ENCODE measurements at places on chromosomes 12 and 14. TPM values are rescaled to one million over a fixed set of nuclear protein-coding genes. Genes with fewer than 3 reads are reported as not detected.

FLRT2 gene
- not detected for total RNA-seq

CRIP1 gene
- total RNA-seq: 451 TPM

CFAP54 gene
- total RNA-seq: 1.3 TPM

MYH6 gene
- total RNA-seq: not detected

GRCh38 chr12:119006746-119007145 lies 25.4 kb downstream of the SRRM4 start:
- DNase-seq: no peak

GRCh38 chr12:54216797-54217661 lies 28.2 kb upstream of the SMUG1 start:
- DNase-seq: peak; percentile 73

CAPZA3 gene
- total RNA-seq: not detected

- no peak for DNase-seq
Measured at GRCh38 chr12:24562771-24563431, 386.0 kb downstream of the BCAT1 start.

- no peak for DNase-seq
Measured at GRCh38 chr12:127888943-127889719, 377.8 kb upstream of the TMEM132C start.

CLEC1B gene
- total RNA-seq: 21.1 TPM

DNA sequence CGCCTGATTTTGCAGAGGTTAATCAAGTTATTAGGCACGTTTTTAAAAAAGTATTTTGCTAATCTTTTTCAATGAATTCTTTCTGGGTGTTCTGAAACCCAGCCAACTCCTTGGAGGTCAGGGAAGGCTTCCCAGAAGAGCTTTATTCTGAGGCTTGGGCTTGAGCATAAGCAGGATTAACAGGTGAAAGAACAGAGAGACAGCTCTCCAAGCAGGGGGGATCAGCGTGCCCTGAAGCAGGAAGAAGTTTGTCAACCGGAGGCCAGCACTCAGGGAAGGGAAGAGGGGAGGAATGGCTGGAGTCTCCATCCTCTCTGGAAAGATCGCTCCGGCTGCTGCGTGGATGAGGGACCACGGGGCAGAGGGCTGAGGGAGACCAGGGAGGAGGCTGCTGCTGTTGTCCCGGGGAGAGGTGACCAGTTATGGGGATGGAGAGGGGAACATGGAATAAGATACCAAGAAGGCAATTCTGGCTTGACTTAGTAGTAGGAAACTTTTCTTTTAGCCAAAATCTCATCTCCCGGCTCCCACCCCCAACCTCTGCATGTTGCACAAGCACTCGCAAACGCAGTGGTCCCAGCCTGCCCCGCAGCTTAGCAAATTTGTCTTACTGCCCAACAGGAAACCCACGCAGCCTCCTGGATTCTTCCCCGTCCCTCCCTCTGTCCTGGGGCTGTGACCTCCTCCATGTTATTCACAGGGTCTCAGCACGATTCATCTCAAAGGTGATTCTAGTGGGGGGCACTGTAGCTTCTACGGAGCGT lies 1.1 kb upstream of the SSH1 start:
- DNase-seq: no peak

- no peak for DNase-seq
Measured at GRCh38 chr14:105241641-105242040, 6.7 kb upstream of the BTBD6 start.

- DNase-seq: no peak
Measured at GRCh38 chr12:126781593-126781992, 1485.4 kb upstream of the TMEM132C start.

DNA sequence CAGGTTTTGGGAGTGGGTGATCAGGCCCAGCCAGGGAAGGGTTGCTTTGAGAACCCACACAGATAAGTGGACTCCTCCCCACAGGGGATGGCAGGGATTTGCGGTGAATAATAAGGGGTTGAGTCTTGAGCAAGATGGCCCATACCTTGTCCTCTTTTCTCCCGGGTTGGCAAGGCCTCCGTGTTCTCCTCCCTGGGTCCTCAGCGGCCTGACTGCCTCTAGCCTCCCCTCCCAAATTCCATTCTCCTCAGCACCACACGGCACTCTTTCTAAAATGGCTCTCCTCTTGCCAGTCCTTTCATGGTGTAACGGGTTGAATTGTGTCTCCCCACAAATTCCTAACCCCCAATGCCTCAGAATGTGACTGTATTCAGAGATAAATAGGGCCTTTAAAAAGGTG lies 70.0 kb downstream of the CHST11 start:
- no peak for DNase-seq

- no peak for DNase-seq
Measured at GRCh38 chr14:61332658-61333029, 11.3 kb downstream of the PRKCH start.

DNA sequence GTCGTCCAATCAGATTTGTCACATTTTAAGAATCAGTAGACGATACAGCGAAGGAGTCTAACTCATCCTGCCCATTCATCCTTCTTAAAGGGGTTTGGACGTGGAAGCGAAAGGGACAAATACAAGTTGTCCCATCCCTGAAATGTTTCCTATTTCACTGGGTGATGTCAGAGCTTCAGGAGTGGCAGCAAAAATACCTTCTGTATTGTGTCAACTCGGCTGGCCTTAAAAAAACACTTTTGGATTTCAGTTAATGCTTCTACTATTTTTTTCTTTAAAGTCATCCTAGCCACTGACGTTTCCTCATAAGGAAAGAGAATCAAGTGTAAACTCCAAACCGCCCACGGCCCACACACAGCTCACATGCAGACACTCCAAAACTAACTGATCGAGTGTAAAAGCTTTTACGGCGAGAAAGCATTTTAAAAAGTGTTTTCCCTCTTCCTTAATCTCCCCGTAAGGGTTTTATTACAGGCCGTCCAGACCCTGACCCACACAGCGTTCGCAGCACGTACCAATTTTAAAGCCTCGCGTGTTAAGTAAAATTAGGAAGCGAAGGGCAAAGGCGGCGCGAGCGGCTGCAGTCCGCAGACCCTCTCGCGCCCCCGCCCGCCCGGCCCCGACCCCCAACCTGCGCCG lies 593 bp downstream of the CFL2 start:
- no peak for DNase-seq

DNA sequence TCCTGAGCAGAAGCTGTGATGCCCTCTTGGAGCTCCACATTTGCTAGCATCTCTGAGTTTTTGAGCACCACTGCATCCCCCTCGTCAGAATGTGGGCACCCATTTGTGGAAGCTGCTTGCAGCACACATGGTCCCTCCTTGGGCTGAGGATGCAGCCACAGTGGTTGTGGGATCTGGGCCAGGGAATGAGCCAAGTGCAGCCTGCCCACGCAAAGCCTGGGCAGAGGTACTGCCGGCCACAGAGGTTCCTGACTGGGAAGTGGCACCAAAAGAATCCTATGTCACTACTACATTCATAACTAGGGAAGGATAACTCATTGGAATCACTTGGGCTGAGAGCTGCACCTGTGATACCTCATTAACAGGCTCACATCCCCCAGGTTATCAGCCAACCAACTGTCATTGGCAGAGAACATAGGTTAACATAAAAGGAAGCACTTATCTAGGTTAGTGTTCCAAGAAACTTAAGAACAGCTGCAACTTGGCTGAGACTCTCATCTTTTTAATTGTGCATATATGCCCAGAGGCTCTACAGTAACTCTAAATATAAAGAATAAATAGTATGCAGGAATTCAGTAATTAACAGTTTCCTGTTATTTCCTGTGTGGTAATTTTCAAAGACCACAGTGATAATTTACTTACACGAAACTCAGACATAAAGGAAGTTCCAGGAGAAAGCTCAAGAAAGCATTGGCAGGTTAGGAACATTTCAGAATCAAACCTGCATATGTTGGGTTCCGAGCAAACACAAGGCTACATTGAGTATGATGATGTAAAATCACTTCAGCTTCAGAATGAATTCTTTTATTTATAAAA lies 145.3 kb downstream of the BCAT1 start:
- no peak for DNase-seq

DNA sequence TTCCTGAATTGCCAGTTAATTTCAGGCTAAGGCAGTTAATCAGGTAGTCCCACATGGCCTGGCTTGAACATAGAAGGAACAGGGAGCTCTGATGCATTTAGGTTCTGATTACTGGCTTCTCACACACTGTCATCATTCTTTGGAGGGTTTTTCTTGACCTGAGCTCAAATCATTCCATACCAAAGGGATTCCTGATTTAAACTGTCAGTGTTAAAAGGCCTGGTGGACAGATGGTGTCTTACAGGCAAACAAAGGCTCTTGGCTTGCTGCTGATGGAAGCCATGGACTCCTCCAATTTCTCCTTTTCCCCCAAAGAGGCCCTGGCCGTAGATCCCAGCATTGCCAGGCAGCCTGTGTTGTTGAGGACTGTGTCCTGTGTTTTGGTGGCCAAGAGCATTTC lies 30.2 kb downstream of the CACNA1C start:
- DNase-seq: no peak

CMTM5 gene
- total RNA-seq: 2.5 TPM

CELA1 gene
- total RNA-seq: 0.50 TPM

- DNase-seq: no peak
Measured at GRCh38 chr14:105043641-105044040, 21.6 kb downstream of the GPR132 start.

ACOT4 gene
- 0.65 TPM for total RNA-seq

- no peak for DNase-seq
Measured at GRCh38 chr12:124842073-124842749, 21.5 kb downstream of the SCARB1 start.

- no peak for DNase-seq
Measured at GRCh38 chr14:90924621-90925340, 108.6 kb upstream of the TTC7B start.

DNA sequence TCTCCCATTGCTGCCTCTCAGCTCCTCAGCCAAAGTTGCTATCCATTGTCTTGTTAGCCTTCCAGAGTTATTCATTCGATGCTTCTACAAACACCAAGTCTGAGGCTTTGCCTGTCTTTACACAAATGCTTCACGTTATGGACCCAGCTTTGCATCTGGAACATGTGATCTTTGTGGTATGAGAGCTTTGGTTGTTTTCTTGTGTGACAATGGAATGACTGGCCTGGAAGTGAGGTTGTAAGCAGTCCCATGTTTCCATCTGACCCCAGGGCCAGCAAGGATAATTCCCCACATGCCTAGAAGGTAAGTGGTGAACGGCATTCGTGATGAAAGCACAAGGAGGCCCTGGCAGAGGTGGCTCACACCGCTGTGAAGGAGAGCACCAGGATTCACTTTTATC lies 866.7 kb upstream of the TMEM132C start:
- DNase-seq: no peak

POTEM gene
- not detected for total RNA-seq

DNA sequence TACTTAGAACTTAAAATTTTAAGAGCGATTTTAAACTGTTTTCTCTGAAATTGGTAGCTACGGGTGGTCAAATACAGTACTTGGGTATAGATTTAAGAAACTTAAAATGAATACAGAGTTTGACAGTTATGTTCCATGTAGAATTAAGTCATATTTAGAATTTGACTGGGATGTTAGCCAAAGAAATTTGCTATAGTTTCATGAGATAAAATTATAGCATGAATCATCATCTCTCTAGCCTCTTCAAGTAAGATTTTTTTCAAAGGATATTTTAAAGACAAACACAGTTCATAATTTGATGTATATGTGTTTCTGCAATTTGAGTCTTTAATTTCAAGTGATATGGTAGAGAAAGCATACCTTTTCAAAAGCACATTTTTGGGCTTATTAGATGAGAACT lies 41.0 kb downstream of the ZCRB1 start:
- DNase-seq: no peak

TC2N gene
- 214 TPM for total RNA-seq

DNA sequence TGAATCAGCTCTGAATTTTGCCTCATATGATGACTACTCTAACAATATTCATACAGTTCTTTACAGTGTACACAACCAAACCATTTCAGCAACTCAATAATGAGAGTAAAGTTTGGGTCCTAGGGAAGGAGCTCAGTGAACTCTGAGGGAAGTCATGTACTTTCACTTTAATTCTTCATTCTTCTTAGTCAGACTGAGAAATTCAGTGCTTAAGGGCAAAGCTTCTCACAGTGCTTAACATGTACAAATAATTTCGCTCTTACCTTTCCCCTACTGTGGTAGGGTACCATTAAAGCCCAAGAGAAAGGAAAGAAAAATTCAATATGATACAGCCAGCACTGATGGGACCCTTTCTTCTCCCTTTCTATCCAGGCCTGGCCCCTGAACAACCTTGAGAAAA lies 435.0 kb downstream of the NELL2 start:
- no peak for DNase-seq

BEGAIN gene
- 0.50 TPM for total RNA-seq

DNA sequence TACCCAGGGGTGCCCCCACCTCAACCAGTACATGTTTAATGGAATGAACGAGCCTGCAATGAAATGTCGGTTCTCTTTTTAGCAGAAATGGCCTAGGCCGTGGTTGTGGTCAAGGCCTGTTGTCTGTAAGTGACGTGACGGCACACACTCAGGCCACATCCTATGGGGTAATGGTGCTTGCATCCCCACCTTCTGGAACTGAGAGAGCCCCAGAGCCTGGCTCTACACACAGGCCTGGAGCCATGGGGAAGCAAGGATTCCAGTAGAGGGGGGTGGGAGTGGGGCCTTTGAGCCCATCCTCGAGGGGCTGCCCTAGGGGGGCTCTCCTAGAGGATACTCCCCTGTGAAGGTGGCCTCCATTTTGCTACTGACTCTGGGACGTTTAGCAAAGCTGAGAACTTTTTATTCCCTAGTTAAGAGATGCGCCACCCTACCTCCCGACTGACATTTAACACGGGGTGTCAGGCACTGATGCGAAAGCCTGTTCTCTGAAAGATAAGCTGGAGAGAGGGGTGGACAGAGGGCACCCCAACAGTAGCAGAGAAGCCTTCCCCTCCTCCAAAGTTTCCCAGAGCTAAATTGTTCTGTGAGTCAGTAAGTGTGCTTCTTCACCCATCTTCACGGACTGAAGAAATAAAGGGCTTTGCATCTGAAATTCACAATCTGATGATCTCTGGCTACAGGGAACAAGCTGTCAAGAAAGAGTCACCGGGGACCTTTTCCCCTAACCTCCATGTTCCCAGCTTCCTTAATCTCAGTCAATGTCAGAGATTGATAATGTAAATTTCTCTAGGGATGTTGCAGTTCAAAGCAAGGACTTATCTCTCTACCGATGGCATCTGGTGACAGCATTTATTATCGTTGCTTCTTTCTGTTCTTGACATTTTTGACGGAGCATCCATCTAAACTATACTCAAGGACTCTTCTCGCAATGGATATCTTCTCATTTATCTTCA lies 6.8 kb downstream of the RIN3 start:
- no peak for DNase-seq

DNA sequence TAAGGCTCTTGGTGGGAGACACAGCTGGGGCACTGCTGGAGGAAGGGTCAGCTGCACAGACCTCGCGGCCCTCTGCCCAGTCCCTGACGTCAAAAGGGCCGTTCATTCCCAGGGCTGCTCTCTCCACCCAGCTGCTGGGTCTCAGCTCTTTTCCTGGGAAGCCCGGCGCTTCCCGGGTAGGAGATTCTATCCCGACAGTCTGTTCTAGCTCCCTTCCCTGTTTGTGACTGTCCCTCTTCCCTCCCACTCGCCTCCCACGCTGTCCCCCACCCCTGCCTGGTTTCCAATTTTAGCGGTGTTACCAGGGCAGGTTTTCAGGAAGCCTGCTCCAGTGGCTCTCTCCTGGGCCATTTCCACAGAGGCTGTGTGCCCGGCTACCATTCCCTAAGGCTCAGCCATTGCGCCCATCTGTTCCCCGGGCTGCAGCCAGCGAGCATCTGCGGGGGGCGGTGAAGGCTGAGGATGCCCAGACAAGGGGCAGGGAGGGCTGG lies 186.6 kb downstream of the CACNA1C start:
- no peak for DNase-seq

CCND2 gene
- 197 TPM for total RNA-seq

FAR2 gene
- total RNA-seq: 6.6 TPM

NKX2-1 gene
- not detected for total RNA-seq

GRCh38 chr12:132804426-132804861 lies 24.2 kb downstream of the GOLGA3 start:
- DNase-seq: no peak

RD3L gene
- 0.86 TPM for total RNA-seq

Data from T-helper 17 cell (primary cell).